ENCODE measurements at places on chromosomes 11 and 22. TPM values are rescaled to one million over a fixed set of nuclear protein-coding genes. Genes with fewer than 3 reads are reported as not detected.

Gene CARD18
- not detected for total RNA-seq

Gene KCNQ1
- not detected for total RNA-seq

Gene OOSP4A
- not detected for total RNA-seq

Gene PIWIL4
- total RNA-seq: 3.9 TPM
